ENCODE measurements at places on chromosomes 11 and 22. TPM values are rescaled to one million over a fixed set of nuclear protein-coding genes. Genes with fewer than 3 reads are reported as not detected.

- DNase-seq: no peak
Observed at GRCh38 chr11:113907152-113907551, 2.6 kb downstream of the HTR3B start.

- DNase-seq: no peak
Observed at GRCh38 chr11:57210781-57211180, 26.3 kb downstream of the APLNR start.

DNA sequence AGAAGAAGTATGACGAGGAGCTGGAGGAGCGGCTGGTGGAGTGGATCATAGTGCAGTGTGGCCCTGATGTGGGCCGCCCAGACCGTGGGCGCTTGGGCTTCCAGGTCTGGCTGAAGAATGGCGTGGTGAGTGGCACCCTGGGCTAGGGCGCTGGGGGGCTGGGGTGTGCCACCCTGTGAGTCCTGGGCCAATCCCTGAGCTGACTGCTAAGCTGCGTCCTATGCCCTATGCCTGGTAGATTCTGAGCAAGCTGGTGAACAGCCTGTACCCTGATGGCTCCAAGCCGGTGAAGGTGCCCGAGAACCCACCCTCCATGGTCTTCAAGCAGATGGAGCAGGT is 3.9 kb downstream of the TAGLN start:
- DNase-seq: no peak

DNA sequence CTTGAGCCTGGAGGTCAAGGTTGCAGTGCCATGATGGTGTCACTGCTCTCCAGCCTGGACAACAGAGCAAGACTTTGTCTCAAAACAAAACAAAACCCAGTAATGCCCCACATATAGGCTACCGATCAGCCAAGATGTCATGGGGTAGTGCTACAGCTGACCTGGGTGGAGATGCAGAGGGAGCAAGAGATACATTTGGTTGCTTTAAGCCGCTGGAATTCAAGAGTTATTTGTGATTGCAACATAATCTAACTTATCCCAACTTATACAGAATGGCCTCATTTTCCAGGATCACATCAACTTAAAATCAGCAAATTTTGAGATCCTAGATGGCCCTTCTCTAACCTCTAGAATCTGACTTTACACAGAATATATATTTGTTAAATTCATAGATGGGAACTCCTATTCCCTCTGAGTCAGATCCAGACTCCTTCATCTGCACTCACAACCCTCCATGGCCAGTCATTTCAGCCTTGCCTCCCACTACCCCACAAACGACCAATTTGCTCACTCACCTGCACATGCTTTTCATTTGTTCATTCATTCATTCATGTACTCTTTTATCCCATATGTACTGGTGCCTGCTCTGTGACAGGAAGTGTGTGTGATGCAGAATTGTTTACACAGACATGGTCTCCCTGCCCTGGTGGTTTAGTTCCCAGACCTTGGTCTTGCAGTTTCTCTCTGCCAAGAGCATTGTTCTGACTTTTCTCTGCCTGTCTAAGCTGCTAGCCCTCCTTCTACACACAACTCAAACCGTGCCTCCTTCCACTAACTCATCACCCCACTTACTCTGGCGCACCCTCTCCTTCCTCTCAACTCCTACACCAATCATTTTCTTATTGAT is 24.1 kb upstream of the APLNR start:
- no peak for DNase-seq

Gene CREB3L1
- 12.5 TPM for total RNA-seq

DNA sequence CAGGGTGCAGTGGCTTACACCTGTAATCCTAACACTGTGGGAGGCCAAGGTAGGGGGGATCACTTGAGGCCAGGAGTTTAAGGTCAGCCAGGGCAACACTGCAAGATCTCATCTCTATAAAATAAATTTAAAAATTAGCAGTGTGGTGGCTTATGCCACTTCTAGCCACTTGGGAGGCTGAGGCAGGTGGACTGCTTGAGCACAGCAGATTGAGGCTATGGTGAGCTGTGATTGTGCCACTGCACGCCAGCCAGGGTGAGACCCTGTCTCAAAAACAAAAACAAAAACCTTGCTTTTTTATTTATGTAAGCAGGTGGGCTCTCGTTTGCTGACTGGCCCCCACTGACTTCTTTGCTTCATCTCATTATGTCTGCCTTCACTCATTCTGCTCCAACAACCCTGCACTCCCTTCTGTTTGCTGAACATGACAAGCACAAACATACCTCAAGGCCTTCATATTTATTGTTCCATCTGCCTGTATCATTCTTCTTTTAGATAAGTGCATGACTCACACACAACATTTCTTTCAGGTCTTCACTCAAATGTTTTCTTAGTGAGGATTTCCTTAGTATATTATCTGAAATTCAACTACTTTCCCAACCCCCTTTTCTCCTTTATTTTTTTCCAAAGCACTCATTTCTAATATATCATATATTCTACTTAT is 32.4 kb upstream of the CLNS1A start:
- no peak for DNase-seq

GRCh38 chr11:96299155-96299888 is 43.7 kb downstream of the MAML2 start:
- DNase-seq: no peak

DNA sequence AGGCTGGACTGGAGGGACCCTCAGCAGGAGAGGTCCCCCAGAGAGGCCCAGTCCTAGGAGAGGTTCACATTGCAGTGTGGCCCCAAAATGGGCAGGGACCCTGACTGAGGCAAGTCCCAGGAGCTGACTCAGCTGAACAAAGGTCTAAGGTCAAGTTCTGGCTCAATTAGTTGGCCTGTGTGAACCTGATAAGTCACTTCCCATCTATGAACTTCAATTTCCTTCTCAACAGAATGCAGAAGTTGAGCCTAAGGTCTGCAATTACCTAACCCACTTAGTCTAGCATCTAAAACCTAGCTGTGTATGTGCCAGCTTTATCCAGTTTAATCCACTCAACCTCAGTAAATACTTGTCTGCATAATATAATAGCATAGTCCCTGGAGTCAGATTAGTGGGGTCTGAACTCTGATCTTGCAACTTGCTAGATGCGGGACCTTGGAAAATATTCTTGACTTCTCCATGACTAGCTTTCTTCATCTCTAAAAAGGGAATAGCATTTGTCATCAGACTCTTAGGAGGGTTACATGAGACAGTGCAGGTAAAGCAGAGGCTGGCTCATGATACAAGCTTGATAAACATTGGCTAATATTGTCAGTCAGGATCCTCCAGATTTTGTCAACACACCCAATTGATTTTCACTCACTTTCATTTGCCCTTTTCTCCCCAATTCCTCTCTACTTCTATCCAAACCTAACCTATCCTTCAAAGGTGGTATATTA is 465.5 kb downstream of the INSC start:
- DNase-seq: no peak

DNA sequence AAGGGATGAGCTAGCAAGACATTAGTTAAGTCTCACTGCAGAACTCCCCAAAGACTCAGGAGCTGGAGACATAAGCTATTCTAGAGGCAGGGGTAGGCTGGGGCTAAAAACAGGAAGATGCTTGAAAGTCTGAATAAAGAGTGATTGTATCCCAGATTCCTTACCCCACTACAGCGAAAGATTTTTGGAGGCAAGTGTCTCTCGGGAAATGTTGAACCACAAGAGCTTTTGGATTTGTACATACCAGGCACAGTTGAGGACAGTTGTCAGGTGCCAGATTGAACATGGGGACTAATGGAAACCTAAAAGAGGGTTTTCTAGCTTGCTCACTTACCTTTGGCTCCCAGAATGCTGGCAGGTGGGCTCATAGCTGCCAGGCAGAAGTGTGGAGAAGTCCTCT is 43.5 kb upstream of the OR9Q1 start:
- no peak for DNase-seq

Gene CARD18
- total RNA-seq: not detected

Data from MG63 (cell line).